Ovary (tissue), 10 donors: ENCODE measurements at places on chromosomes 11 and 22. TPM values are rescaled to one million over a fixed set of nuclear protein-coding genes. Genes with fewer than 3 reads are reported as not detected.

GRCh38 chr11:72446929-72447769 lies 12.8 kb upstream of the CLPB start:
- no peak for DNase-seq

DNA sequence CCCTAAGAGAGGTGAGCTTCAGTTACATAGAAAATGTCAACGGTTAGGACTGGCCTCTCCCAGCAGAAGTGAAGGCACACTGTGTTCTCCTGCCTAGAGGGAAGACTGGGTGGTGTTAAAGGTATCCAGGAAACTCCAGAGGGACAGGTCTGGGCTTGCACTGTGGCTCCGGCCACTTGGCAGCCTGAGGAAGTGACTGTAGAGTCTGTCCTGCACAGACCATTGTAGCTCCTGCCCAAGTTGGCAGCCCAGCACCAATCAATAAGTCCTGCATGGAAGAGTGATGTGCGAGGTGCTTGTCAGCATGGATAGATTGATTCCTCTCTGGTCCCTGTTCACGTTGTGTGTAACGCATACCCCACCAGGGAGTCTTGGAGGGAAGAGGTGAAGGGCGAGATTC lies 284.8 kb downstream of the TENM4 start:
- no peak for DNase-seq

DNA sequence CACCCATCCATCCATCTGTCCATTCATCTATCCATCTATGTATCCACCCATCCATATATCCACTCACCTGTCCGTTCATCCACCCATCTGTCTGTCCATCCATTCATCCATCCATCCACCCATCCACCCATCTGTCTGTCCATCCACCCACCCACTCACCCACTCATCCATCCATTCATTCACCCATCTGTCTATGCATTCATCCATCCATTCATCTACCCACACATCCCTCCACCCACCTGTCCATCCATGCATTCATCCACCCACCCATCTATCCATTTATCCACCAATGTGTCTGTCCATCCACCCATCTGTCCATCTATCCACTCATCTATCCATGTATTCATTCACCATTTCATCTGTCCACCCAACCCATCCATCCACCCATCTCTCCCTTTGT lies 33.3 kb downstream of the NADSYN1 start:
- no peak for DNase-seq

DNA sequence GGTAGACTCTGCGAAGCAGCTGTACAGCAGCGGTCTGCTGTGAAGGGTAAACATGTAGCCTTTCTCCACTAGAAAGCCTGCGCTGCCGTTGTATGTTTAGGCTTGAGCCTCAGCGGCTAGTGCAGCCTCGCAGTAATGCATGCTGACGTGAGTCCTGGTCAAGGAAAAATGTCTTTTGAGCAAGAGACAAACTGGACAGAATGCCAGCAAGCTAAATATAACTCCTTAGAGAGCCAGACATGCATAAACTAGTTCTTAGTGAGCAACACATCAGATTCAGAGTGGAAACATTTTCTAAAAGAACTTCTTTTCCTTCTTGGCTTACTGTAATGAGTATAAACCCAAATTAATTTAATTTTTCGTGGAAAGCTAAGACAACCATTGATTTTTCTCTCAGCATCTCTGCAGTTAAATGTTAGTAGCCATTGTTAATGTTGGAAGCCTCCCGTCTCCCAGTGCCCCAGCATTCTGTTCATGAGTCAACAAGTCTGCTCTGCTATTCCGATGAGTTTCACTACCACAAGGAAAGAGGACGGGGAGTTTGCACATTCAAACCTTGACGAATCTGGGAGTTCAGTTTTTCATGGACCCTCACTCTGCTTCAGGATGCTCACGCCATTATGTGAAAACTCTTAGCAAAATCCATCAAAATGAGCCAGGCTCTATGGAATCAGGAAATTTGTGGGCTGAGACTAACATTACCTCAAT lies 51.4 kb downstream of the JAM3 start:
- peak; percentile 70 for DNase-seq

DNA sequence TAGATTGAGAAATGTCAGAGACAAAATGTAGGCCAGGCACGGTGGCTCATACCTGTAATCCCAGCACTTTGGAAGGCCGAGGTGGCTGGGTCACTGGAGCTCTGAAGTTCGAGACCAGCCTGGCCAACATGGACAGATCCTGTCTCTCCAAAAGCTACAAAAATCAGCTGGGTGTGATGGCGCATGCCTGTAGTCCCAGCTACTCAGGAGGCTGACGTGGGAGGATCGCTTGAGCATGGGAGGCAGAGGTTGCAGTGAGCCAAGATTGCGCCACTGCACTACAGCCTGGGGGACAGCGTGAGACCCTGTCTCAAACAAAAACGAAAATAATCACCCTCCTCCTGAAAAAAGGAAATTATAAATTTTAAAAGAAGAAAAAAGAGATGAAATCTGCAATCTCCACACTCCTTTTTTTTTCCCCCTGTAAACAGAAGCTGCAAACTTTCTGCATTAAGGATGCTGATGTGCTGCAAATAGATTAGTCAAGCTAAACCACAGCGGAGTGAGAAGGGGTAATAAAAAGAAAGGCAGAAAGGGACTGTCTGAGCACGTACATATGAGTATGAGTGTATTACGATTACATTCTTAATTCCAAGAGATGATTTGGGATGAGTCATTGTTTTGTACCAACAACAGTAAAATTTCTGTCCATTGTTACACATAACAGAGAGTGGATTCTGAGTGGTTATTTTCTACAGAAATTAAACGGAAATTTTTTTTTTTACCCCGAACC lies 87.3 kb downstream of the SIK3 start:
- no peak for DNase-seq

DNA sequence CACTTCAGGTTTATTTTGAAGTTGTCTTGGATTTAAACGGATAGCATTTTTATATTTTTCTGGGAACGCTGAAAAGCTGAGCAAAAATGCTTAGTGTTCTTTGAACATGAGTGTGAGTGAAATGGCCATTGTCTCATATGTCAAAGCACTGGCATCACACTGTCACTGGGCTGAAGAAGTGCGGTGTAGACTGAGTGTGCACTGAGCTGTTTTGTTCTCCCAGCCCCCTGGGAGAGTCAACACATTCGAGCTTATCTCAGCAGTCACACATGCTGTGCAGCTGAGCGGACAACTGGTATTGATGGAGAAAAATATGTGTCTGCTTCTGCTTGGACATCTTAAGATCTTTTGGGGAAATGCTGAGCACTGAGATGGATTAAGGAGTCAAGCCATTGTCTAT lies 90.8 kb downstream of the TECTA start:
- DNase-seq = no peak

GRCh38 chr22:45197606-45198462 lies 34.1 kb downstream of the NUP50 start:
- no peak for DNase-seq

DNA sequence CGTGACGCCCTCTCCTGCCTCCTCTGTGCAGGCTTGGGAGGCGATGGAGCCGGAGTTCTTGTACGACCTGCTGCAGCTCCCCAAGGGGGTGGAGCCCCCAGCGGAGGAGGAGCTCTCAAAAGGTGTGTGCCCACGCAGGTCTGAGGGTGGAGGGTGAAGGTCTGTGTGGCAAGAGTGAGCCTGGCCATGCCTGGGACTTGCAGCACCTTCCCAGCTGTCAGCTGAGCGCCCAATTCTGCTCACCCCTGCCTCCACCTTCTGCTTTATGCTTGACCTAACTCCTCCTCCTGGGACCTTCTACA lies 2.5 kb downstream of the PARVG start:
- no peak for DNase-seq

- DNase-seq = peak; percentile 55
Measured at GRCh38 chr22:39175353-39176142, 23.1 kb upstream of the CBX7 start.

DNA sequence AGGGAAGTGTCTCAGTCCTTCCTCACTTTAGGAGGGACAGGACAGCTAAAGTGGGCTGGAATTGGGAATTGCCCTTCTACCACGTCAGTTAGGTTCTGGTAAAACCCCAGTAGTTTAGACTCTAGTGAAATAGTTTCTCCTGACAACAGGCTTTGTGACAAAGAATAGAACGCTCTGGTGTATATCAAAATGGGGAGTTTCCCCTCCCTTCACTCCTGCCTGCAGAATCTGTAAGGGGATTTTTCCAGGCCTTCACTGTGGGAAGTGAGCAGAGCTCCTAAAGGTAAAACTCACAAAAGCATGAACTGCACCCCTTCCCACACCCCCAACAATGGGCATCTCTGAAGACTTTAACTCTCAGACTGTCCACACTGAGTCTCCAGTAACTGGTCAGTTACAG lies 460.9 kb upstream of the LRRC4C start:
- DNase-seq = no peak

- no peak for DNase-seq
Measured at GRCh38 chr22:27151407-27151806, 494.0 kb downstream of the MIAT start.

- no peak for DNase-seq
Measured at GRCh38 chr11:40701027-40701426, 758.4 kb downstream of the LRRC4C start.

- DNase-seq = no peak
Measured at GRCh38 chr11:46114378-46114777, 6.9 kb downstream of the PHF21A start.

DNA sequence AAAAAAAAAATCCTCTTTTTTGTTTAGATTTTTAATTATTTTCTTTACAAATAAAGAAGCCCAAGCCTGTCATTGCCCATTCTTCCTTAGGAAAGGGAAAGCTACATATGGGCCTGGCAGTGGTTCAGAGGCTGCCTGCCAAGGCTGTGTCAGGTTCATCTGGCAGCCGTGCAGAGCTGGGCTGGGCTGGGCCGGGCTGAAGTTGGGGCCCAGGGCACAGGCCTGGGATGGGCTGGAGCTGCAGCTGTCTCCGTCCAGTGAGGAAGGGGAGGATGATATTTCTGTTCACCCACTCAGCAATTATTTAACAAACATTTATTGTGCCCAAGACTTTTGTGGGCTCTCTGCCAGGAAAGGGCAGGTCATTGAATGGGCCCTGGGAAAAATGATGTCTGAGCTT lies 4.6 kb downstream of the PRR5L start:
- peak; percentile 30 for DNase-seq

DNA sequence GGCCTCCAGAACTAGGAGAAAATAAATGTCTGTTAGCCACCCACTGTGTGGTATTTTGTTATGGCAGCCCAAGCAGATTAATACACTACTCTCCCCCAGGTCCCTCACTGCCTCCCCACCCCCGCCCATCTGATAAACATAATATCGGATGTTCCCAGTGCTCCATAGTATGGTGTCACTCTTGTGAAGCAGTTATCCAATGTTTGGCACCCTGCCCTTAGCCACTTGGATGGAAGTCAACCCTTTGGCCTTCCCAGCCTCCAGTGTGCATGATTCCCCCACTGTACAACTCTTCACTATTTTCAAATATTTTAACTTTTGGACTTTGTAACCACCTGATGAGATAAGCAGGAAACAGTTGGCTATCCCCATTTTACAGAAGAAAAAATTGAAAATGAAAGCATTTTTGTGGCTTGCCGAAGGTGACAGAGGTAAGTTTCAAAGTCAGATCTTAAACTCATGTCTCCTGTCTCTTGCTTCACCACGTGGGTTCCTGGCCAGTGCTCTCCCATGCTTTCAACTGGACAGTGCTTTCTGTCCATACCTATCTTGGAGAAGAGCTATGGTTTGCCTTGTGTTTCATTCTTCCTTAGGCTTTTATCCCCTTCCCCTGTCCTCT lies 53.2 kb downstream of the ALX4 start:
- DNase-seq = no peak

DNA sequence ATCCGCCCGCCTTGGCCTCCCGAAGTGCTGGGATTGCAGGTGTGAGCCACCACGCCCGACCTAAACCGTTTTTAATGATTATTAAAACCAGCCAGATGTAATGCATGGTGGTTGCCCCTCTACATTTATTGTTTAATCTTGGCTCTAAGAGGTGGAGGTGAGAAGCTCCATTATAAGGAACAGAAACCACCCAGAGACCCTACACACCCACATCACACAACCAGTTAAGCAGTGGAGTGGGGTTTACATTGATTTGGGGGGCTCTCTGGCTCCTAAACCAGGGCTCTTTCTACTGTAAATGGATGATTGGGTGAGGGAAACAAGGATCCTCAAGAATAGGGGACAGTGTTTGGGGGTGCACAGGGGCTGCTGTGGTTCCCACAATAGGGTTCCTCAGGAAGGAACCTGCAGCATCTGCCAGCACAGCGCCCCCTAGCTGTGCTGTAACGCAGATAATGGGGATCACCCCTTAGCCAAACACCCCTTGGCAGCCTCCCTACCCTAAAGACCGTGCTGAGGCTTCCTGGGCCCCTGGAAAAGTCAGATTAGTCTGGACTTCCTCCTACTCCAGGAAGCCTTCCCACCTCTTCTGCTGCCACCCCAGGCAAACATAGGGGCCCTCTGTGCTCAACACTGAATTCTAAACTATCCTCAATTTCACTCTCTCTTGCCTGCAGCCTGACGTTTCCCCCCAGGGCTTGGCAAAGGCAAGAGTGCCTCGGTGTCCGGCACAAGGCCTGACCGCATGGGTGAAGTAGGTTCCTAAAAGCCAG lies 2.4 kb downstream of the MPST start:
- peak; percentile 53 for DNase-seq

DNA sequence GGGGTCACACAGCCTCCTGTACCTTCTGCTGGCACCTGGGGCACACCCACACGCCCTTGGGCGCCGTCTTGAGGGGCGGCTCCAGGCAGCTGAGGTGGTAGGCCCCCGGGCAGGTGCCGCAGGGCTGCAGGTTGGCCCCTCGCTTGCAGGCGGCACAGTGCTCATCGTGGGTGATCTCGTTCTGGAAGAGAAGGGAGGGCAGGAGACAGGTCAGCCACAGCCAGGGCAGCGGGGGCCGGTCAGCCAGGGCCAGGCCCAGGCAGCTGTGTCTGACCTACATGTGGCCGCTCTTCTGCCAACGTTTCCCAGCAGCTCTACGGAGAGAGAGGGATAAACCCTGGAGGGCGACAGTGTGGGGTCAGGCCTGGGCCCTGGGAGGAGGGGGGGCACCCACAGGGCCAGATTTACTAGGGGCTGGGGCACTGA lies 121.9 kb downstream of the PHF21B start:
- DNase-seq = no peak

Gene FGF3
- total RNA-seq = not detected

Gene PDGFD
- 87.6 TPM for total RNA-seq

Gene FBXO7
- total RNA-seq = 94.1 TPM

Gene ALX4
- not detected for total RNA-seq

Gene CDC42EP1
- 25.6 TPM for total RNA-seq

Gene MMP3
- total RNA-seq = not detected

Gene MMP13
- total RNA-seq = not detected

Gene IL17REL
- total RNA-seq = 0.18 TPM

Gene C11orf87
- total RNA-seq = 0.05 TPM

Gene CATSPERZ
- not detected for total RNA-seq

Gene ESAM
- total RNA-seq = 11.2 TPM

Gene MUC6
- total RNA-seq = 0.46 TPM

Gene SYVN1
- total RNA-seq = 47.1 TPM

Gene TYR
- total RNA-seq = not detected

Gene SLC29A2
- 1.6 TPM for total RNA-seq

Gene CLCF1
- total RNA-seq = 3.4 TPM

Gene DDTL
- 2.8 TPM for total RNA-seq
